ENCODE measurements at places on chromosomes 7 and 10. TPM values are rescaled to one million over a fixed set of nuclear protein-coding genes. Genes with fewer than 3 reads are reported as not detected.

Gene RGR
- polyA plus RNA-seq, result 0.31 TPM

Gene MYO3A
- polyA plus RNA-seq, result 1.2 TPM

Gene NOC3L
- 4.8 TPM for polyA plus RNA-seq

Gene PAPOLB
- polyA plus RNA-seq, result 0.02 TPM

Gene AKR1B1
- 20.6 TPM for polyA plus RNA-seq

Gene ALOX5
- polyA plus RNA-seq, result 8.3 TPM

Gene PSD
- polyA plus RNA-seq, result 1.1 TPM

Gene SFRP5
- 0.88 TPM for polyA plus RNA-seq

Gene NOS3
- 4.5 TPM for polyA plus RNA-seq

Gene FKBP6
- polyA plus RNA-seq, result not detected

Gene BCAP29
- polyA plus RNA-seq, result 49.0 TPM

Gene HOXA2
- polyA plus RNA-seq, result 2.3 TPM

Gene RNF133
- not detected for polyA plus RNA-seq

Gene HOXA9
- 0.49 TPM for polyA plus RNA-seq

Gene MAT1A
- polyA plus RNA-seq, result 0.14 TPM

Gene ZNF438
- polyA plus RNA-seq, result 3.0 TPM

Gene ABHD11
- polyA plus RNA-seq, result 28.3 TPM

Gene MEIG1
- polyA plus RNA-seq, result 0.16 TPM

Gene FOXP2
- 2.1 TPM for polyA plus RNA-seq

Gene PDZD7
- 0.14 TPM for polyA plus RNA-seq

Measured in esophagus (tissue), 2 donors.